A549 (cell line): ENCODE measurements at places on chromosomes 5 and 9.

GRCh38 chr9:35835216-35835632 is 6.2 kb downstream of the TMEM8B start:
- DNase-seq, result no peak

DNA sequence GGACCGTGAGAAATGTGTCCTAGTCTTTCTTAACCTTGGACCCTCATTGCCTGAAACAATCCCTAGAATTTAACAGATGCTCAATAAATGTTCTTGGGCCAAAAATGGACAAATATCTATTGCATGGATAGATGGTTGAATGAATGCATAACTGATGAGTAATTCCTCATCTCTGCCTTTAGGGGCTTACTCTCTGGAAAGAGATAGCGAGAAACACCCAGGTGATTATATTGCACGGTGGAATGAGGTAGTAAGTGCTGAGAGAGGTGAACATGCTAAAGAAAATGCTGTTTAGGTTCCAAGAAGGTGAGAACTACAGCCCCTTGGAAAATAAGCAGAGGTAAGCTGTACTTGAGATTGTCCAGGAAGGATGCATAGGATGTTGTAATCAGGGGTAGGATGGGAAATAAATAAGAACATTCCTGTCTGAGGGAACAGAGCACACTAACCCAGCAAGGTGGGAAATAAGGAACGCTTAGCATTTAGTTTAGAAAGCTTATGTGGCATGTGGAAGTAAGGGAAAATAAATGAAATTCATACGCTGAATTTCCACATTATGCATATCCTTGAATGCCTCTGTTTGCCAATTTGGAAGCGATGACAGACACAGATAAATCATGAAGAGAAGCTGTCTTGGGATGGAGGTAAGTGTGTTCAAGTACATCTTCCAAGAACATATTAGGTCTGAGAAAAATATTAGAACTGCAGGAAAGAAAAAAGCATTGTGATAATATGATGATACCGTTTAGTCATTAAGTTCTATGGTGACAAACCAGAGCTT is 426.6 kb downstream of the ARHGEF28 start:
- no peak for DNase-seq

DNA sequence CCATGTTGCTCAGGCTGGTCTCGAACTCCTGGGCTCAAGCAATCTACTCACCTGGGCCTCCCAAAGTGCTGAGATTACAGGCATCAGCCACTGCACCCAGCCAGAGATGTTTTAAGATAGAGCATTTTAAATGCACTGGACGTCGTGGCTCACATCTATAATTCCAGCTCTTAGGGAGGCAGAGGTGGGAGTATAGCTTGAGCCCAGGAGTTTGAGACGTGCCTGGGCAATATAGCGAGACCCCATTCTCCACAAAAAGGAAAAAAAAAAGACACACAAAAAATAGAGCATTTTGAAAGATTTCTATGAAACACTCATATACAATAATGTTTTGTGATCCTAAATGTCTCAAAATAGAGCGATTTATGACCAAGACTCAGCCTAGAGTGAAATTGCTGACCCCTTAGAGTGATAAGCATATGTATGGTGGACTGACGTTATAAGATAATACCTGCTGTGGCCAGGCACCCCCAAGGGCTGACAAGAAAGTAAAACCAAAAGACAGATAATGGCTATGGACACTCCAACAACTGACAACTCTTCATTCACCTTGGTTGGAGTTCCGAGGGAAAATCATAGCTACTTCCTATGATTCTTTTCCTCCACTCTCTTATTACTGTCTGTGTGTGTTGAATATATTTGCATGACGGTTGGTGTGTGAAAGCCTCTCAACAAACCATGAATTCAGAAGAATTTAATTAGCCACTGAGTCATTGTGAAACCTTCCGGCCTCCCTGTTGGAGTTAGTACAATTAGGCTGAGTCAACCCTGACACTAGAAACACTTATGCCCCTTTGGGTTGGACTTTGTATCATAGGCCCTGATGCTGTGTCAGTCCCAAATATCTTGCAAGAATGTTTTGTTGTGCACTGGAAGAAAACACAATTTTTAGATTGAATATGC is 526.5 kb upstream of the NUDT12 start:
- DNase-seq, result no peak

- DNase-seq, result no peak
These were observed 53.2 kb downstream of the NSG2 start for GRCh38 chr5:174098694-174099093.

DNA sequence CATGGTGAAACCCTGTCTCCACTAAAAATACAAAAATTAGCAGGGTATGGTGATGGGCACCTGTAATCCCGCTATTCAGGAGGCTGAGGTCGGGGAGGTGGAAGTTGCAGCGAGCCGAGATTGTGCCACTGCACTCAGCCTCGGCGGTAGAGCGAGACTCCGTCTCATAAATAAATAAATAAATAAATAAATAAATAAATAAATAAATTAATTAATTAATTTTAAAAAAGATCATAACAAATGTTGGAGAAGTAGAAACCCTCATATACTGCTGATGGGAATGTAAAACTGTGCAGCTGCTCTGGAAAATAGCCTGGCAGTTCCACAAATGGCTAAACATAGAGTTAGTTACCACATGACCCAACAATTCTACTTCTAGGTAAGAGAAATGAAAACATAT is 39.3 kb downstream of the EPB41L4B start:
- DNase-seq, result no peak
